ENCODE measurements at places on chromosomes 4 and X.

DNA sequence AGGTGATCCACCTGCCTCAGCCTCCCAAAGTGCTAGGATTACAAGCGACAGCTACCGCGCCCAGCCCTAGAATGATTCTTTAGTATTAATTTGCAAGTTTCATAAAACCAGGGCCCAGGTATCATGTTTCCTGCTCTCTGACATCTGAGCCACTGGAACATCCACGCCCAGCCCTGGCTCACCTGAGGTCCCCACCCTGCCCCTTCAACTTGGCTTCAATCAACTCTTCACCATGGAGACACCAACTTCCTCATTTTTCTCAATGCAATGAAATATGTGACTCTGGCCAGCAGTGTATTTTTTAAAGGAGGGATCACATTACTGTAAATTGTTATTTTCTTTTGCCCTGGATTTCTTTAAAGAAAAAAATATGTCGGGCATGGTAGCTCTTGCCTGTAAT lies 3.9 kb downstream of the PRSS12 start:
- DNase-seq, result no peak

DNA sequence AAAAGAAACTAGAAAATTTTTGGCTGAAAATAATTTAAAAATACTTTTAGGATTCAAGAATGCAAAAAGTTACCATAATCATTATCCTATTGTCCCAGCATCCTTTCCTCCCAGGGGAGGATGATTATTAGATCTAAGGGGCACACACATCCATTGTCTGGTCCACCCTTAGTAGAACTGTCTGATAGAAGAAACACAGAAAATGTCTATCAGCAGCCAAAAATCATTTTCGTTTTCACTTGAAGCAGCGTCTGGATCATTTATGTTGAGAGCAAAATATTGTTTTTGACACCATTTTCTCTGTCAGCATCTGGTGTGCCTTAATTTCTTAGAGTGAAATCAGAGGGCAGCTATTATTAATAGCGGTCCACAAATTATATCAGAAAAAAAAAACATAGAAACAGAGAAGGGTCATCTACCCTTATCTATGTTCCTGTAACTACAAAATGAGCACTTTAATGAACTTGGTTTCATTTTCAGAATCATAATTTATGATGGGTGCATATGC lies 446.3 kb downstream of the TRAM1L1 start:
- DNase-seq, result no peak

DNA sequence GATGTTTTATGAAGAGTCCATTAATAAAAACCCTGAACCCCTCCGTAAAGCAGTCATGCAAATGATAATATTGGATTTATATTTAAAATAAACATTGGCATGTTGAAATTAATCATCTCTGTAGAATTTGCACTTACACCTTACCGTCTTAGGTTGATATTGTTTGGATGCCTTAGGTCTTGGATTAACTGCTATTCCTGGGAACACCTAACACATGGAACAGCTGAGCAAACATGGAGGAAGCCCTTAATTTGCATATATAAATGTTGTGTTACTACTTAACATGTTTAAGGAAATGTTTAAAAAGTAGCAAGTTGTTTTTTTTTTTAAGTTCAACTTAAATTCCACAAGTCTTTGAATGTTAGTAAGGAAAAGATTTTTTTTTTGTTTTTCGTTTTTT lies 62.5 kb downstream of the NSD2 start:
- no peak for DNase-seq

DNA sequence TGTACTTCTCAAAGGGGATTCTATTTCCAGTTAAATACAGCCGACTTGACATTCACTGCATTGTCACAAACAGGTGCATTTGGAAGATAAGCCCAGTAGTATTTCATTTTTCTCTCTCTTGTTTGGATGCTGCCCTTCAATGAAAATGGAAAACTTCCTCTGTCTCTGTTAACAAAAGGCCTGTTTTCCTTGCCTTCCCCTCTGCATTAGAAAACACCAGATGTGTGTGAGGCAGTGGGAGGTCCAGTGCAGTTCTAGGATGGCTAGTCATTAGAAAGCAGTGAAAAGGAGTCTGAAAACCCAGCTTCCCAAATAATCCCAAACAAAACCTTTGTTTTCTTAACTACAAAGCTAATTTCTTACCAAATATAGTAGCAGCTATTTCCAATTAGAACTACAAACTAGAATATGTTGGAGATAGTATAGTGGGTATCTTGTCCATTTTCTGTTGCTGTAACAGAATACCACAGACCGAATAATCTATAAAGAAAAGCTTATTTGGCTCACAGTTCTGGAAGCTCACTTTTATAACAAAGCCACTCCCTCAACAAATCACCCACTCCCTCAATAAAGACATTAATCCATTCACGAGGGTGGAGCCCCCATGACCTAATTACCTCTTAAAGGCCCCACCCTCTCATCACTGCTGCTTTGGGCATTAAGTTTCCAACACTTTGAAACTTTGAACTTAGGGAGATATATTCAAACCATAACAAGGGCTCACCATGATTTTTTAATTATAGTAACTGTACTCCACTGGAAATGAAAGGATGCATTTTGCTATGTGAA lies 452.1 kb upstream of the RPS6KA3 start:
- no peak for DNase-seq

DNA sequence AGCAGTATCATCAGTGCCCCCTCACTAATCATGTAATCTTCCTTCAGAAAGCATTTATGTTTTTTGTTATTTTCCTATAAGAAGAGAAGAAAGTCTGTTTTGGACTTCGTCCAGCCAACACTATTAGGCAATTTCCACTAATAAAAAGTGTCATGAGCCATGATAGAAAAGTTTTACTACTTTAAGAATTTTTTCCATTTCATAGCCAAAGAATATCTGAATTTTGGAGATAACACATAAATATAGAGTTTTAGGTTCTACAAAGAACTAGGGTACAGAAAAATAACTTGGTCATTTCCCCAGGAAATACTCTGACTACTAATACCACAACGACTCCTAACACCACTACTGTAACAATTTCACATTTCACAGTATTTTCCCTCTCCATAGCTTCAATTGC lies 41.8 kb upstream of the VEGFC start:
- DNase-seq, result no peak

DNA sequence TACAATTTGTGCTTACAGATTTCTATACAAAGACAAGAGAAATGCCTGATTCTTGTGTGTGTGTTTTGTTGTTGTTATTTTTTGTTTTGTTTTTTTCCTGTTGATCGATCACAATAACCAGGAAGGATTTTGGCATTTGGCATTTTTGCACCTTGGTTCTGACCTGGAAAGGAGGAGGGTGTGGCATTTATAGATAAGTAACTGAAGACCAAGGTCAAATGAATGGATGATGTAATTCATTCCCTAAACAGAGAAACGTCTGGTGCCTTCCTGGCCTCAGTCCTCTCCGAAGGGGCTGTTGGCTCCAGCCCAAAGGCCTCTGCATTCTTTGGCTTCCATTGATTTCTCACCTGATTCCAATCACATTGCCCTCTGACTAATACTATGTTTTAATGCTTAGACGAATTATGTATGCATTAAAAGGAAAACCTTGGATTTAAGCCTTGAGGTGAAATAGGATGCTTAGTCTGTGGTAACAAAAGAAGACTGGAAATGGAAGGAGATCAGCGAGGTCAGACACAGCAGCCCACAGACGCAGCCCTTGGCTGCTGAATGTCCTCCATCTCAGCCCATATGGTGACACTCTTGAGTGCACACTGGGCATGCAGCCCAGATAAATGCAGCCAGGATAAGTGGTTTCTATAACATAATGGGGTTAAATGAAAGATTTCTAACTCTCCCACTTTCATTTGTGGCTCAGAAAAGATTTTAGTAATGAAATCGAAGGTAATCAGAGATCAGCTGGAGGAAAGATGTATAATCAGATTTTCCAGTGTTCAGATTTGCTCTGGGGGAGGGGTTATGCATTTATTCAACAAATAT lies 60.5 kb upstream of the TRIM2 start:
- no peak for DNase-seq

DNA sequence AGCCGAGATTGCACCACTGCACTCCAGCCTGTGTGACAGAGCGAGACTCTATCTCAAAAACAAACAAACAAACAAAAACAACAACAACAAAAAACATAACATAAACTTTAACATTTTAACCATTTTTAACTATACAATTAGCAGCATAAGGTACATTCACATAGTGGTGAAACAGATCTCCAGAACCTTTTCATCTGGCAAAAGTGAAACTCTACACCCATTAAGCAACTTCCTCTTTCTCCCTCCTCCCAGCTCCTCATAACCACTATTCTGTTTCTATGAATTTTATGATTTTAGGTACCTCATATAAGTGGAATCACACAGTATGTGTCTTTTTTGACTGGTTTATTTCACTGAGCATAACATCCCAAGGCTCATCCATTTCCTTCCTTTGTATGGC lies 103.6 kb downstream of the FAM13A start:
- DNase-seq, result no peak

DNA sequence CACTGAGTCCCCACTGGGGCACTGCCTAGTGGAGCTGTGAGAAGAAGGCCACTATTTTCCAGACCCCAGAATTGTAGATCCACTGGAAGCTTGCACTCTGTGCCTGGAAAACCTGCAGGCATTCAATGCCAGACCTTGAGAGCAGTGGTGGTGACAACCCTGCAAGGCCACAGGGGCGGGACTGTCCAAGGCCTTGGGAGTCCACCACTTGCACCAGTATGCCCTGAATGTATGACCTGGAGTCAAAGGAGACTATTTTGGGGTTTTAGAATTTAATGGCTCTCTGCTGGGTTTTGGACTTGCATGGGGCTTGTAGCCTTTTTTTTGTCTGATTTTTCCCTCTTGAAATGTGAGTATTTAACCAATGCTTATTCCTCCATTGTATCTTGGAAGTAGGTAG lies 145.8 kb downstream of the MSN start:
- no peak for DNase-seq

DNA sequence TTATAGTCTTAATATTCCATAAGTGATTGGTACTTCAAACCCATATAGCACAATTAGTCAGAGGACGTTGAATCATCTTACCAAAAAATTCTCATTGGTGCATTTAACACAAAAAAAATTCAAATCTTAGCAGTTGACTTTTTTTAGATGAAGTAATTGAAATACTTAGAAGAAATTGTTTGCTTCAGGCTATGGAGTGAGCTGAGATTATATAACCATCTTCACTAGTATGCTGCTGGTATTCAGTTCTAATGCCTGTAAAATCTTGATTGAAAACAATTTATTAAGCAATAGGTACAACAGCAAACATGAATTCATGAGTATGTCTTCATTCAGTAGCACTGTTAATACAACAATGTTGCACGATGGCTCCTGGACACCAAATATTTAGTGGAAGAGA lies 250.0 kb downstream of the GPM6A start:
- no peak for DNase-seq

DNA sequence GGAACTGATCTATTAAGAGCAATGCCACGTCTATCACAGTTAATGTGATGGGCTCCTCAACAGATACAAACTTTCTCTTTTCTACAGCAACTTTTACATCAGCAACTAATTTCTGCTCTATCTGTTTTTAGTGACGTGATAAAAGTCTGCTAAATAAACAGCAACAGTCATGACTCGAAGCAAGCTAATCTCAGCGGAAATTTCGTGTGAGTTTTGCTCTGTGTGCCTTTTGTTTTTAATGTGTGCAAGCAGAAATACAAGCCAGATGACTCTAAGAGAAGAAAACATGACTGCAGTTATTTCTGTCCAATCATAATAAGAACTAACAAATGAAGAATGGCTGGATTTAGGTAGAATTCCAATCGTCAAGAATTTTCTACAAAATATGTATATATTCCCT lies 214.3 kb downstream of the LDB2 start:
- DNase-seq, result no peak

- DNase-seq, result no peak
Measured at GRCh38 chr4:52172166-52172565, 121.1 kb downstream of the SPATA18 start.

DNA sequence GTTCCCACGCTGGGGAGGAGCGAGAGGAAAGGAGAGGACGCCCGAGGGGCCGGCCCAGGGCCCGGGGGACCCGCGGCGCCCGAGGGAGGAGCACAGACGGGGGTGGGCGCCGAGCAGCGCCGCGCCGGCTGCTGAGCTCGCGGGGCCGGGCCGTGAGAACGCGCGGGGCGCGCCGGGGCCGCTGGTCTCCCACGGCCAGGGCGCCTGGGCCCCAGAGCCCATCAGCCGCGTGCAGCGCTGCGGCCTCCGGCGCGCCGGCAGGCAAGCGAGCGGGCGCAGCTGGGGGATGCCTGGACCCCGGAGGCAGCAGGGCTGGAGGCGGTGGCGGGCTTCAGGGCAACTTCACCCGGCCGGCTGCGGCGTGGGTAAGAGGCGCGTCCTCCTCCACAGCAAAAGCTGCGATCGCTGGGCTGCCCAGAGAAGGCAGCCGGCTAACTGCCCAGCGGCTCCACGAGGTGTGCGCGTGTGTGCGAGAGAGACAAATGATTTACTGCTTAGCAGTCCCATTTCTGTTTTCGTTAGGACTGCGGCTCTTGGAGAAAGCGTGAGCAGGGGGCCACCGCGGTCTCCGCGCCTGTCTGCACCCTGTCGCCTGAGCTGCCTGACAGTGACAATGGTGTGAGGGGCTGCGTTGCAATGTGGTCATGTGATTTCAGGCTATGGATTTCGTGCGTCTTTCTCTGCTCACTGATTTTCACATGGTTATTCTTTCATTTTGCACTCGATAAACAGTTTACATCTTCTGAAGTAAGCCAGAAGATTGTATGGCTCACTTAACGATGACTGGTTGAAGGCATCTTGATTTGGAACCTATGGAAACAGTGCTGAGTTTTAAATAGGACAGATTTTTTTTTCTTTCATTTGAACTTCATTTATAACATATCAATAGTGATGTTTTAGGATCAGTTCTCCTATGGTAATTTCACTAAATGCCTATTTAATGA lies 1.2 kb downstream of the GUCY1A1 start:
- peak; percentile 4 for DNase-seq

- no peak for DNase-seq
Measured at GRCh38 chr4:107380836-107381438, 339.1 kb downstream of the PAPSS1 start.

DNA sequence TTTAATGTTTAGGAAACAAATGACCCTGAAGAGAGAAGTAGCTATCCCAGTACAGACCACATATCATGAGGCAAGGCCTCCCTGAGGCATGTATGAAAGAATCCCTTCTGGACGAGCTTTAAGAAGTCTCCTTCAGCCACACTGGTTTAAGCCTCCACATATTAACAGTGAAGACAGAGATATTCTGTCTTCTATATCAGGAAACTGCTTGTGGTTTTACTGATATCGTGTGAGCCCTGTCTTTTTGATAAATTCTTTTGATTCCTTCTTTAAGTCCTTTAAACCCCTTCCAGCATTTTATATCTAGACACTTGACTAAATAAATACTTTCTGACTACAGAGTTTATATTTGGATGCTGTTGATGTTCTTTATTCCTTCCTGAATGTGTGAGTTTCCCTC lies 45.9 kb upstream of the GPC4 start:
- DNase-seq, result no peak

DNA sequence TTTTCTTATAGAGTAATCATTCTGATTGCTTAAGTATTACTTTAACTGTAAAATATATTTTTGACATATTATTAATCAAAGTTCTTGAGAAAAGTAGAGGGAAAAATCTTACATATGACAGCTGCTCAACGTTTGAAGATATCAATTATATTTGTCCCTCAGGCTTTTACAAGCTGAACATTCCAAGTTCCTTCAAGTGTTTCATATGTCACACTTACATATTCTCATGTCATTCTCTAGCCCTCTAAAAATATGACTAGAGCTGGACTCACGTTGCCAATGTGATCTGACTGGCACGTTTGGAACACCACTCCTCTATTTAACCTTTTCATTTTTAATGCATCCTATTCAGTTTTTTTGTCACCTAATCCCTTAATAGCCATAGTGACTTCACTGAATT lies 492.9 kb downstream of the PCDH18 start:
- no peak for DNase-seq

Measured in NCI-H774 (cell line).